ENCODE measurements at places on chromosomes 5 and 9.
A peak's percentile ranks its signal among the peaks of the same experiment; 100 is the strongest.

DNA sequence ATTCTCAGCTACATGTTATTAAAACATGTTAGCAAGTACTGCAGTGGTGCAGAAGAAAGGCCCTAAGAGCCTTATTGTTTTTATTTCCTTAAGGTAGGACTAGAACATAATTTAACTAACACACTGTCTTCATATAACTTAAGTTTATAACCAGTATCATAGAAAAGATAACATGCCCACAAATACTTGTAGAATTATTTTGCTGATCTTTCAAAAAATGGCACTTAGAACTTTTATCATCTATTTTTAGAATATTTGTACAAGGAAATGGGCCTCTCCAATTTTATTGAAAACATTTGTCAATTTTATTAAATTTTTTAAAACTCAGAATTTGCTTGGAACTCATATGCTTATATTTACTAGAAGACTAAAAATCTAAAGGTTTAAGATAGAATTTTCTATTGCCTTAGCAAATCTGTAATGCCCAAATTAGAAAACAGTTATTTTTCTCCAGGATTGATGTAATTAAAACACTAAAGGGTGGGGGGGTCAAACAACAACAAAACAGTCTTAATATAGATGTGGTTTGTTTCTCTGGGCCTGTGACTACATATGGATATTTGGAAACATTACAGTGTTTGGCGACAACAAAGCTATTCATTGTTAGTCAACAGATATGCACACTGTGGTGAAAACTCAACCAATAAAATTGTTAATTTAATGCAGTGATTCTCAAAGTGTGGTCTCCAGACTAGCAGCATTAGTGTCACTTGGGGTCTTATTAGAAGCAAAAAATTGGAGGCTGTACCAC lies 360.4 kb downstream of the PDE4D start:
- DNase-seq, result no peak

- DNase-seq, result no peak
Measured at GRCh38 chr5:139882961-139883539, 87.4 kb downstream of the PSD2 start.

DNA sequence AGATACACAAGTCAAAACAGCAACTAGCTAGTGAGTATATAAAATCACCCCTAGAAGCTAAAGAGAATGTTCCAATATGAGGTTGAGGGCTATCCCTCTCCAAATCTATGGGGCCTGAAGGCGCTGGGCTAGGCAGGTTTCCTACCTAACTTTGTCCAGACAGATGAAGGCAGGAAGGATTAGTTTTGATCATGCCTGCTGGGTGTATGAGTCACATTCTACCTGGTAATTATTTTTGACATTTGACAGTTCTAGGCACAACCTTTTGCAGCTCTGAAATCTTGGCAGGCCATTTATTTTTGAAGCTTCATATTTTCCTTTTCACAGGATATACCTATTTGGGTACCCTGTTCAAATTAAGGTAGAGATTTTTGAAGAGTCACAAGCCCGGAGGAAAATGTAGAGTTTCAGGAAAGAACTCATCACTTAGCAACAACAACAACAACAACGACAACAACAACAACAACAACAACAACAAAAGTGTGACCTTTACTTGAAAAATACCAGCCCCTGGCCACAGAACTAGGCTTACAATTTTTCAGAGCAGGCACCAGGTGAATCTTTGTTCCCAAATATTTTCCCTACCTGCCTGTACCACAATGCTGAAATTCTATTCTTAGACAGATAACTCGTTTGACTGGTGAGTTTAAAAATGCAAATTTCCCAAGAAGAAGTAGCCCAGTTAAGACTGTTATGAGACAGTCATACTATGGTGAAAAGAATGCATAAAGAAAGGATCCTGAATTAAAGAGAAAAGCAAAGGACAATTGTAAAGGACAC lies 175.5 kb upstream of the TUT7 start:
- no peak for DNase-seq

DNA sequence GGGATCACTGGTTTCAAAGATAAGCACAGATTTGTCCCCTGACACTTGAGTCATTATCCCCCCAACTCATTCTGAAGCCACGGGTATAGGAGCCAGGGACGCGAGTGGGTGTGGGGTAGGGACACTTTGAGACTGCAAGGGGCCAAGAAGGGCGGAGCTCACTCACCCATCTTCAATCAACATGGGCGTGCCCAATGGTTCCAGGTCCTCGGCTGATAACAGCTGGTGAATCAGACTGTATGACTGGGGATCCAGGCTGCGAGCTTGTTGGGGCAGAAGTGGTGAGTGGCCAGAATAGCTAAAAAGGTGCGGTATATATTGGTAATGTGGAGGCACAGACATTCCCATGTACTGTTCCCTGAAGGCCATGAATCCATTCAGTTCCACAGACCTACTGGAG lies 30.7 kb upstream of the NR5A1 start:
- DNase-seq, result no peak

DNA sequence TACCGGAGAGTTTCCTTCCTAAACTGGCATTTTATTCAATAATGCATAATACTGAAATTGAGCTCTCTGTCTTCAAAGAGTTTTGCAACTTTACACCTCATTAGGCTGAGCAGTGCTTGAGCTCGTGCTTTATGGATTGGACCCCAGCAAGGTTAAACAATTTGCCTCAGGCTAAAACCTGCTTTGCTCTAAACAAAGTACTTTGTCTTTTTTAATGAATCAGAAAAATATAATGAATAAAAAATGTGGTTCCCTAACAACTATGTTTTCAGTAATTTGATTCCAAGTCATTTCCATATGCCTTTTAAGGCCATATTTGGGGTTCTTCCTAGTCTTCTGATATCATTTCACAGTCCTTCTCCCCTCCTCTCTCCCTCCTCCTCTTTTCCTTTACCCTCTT lies 20.0 kb downstream of the ZNF366 start:
- DNase-seq, result peak; percentile 68

DNA sequence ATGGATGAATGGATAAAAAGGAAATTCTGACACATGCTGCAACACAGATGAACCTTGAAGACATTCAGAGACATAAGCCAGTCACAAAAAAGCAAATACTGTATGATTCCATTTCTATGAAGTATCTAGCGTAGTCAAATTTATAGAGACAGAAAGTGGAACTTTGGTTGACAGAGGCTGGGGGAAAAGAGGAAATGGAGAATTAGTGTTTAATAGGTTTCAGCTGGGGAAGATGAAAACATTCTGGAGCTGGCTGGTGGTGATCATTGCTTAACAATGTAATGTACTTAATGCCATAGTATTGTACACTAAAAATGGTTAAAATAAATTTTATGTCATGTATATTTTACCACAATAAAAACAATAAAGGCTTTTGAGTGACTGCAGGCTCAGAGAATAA lies 24.2 kb downstream of the PPIC start:
- DNase-seq, result no peak

- DNase-seq, result no peak
Measured at GRCh38 chr5:2877522-2877921, 126.0 kb upstream of the IRX2 start.

DNA sequence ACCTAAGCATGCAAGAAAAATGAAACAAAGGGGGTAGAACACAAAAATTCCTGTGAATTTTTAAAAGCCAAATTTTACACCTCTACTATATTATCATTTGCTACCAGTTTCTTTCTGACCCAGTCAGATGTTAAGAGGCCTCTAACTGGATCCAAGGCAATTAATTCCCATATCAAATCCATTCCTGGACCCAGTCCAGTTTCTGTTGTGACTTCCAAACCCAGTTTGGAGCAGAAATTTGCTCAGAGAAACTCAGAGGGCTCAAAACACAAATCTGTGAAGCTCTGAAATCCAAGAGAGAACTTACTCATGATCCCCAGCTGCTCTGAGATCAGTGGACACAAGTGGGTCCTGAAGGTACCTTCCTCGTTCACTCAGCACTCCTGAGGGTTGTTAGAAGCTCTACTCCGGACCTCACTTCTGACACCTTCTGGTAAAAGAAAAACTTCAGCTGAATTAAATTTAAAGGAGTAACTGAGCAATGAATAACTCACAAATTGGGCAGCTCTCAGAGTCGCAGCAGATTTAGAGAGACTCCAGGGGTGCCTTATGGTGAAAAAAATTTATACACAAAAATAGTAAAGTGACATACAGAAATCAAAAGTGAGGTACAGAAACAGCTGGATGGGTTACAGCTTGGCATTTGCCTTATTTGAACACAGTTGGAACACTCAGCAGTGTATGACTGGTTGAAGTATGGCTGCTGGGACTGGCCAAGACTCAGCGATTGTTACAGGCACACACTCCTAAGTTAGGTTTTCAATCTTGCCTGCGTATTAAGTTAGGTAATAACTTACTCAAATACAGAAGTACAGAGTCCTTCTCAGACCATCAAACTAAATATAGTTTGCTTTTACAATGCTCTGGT lies 32.4 kb downstream of the INSL4 start:
- no peak for DNase-seq

DNA sequence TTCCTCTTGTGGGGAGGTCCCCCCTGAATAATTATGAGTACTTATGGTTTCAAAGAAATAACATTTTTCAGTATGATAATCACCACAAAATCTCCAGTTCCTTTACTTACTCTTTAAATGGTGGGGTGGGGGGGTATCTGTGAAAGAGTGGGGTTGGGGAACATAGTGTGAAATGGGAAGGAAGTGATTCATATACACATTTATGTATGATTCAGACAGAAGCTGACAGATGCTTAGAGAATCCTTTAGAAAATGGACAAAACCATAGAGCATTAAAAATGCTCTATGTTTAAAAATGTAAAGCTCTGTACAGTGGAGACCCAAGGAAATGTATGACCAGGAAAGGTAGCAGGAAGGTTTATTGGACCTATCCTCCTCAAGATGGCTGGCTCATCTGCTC lies 267.5 kb upstream of the GRIA1 start:
- DNase-seq, result no peak

DNA sequence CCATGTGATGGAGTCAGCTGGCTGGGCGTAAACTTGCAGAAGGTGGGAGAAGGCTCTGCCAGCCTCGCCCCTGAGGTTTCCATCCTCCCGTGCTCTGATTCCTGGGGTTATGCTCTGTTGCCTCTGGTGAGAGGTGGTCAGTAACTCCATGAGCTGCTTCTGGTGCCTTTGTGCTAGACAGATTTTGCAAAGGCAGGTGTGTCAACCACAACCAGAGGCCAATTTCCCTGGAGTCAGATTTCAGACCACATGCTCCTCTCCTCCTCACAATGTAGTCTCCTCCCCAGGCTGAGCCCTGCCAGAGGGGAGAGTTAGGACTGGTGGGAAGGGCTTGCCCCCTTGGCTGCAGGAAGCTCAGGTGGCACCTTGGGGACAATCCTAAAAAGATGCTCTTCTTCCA lies 38.8 kb upstream of the TENT4A start:
- DNase-seq, result no peak

DNA sequence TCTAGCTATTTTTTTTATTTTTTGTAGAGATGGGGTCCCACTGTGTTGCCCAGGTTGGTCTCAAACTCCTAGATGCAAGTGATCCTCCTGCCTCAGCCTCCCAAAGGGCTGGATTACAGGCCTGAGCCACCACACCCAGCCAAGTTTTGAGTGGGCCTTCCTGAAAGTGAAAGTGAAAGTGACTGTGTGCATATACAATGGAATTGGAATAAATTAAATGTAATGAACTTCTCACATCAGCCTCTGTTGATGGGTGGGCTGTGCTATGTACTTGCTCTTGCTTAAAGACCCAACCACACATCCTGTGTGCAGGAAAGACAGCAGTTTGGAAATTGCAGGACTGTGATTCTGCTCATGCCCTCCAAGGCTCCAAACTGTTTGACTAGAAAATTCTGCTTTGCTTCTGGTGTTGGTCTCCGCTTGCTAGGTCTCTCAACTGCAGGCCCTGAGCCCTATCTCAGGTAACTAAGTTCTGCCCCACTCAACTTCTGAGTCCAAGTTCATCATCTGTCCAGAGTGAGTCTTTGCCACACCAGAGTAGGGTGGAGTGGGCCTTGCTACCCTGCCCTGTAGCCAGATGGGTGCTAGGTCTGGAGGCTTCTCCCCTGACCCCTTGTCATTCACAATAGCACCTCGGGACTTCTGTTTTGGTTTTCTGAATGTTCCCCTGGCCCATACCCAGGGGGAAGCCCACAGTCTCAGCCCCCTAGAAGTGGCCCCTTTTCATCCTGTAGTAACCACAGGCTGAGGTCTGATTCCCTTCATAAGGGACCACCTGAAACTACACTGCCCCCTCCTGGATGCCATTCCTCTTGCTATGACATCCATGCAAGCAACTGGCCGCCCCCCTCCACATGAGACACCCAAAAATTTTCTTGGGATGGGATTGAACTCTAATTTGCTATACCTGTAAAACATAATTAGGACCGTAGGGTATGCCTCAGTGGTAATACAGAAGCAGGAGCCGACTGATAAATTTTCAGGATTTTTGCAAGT lies 36.5 kb upstream of the RAD23B start:
- no peak for DNase-seq

GRCh38 chr5:178301641-178302040 lies 69.0 kb upstream of the PHYKPL start:
- no peak for DNase-seq

- DNase-seq, result no peak
Measured at GRCh38 chr9:121844098-121844497, 192.7 kb downstream of the DAB2IP start.

- DNase-seq, result no peak
Measured at GRCh38 chr9:77592476-77592875, 55.6 kb downstream of the GNA14 start.

- peak; percentile 9 for DNase-seq
Measured at GRCh38 chr5:1006656-1007071, 1.9 kb upstream of the NKD2 start.

DNA sequence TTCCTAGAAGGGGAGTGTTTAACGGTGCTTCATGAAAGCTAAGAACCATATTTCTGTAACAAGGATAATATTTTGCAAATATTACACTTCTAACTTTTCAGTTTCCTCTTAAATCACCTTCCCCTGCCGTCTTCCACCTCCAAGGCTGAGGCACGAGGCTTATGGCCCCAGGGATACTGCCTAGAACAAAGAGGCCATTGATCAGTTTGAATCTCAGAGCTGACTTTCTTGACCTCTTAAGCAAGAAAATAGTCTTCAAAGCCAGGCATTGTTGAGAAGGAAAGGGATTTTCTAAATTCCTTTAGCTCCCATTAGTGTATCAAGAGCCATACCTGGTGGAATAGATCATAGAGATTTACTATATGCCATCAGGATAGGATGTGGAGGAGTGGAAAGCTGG lies 566.2 kb downstream of the BNC2 start:
- no peak for DNase-seq

DNA sequence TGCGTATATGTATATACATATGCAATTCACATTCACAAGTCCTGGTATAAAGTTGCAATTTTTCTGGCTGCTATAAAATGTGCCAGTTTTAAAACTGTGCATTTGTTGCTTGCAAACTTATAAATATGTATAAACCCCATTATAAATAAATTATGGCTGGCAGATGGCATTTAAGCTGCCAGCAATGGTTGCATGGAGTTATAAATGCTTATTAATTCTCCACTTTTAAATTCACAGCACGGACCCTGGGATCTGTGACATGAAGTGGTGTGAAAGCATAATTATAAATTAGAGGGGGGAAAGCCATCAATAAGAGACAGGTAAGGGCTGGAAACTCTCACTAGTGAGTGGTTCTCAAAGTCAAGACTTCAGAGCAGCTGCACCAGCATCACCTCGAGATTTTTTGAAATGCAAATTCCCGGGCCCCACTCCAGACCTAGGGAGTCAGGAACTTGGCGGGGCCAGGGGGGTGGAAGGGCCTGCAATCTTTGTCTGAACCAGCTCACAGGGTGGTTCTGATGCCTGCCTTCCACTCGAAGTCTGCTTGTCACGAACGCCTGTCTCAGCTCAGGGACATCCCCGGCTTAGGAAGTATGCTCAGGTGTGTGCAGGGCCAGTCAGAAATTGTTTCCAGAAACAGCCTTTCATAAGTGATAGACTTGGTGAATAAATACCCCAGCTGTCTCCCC lies 16.9 kb downstream of the S1PR3 start:
- DNase-seq, result no peak

GRCh38 chr9:8821910-8822666 lies 1022.5 kb upstream of the DMAC1 start:
- no peak for DNase-seq

All from PC-9 (cell line).